ENCODE measurements at places on chromosomes 6 and 20.

- no peak for DNase-seq
Observed at GRCh38 chr20:56608376-56608775, 20.7 kb upstream of the TFAP2C start.

DNA sequence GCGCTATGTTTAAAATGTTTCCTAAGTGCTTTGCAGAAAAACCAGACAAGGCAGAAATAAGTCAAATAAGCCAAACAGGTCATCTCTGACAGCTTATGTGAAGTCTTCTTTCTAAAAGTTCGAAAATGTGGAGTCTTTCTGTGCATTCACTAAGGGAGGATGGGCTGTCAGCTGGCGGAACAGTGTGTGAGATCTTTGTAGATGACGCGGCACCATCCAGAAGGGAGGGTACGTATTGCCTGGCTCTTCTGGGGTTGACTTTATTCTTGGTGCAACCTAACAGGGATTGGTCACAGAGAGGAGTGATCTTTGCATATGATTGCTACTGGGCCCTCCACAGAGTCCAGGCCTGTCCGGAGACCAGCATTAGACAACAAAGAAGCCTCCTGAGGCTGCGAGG lies 114.5 kb upstream of the EDN1 start:
- DNase-seq = no peak

DNA sequence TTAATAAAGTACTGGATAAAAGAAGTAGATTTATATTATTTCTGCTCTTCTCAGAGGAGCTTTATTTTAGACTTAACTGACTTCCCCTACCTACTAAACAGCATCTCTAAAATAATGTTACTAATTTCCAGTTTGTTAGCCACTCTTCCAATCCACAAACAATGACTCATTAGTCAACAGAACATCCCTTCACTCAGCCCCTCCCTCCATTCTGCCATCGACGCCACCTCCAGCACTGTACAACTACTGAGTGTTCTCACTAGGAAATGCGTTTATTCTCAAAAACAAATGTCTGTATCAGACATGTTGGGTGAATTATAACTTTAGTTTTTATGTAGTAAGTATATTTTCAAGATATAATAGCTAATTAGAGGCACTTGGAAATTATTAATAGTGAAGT lies 427.0 kb downstream of the EYS start:
- no peak for DNase-seq

- DNase-seq = no peak
Observed at GRCh38 chr6:28632326-28632851, 106.7 kb downstream of the GPX5 start.

GRCh38 chr6:120981835-120982234 lies 352.4 kb downstream of the TBC1D32 start:
- DNase-seq = no peak

DNA sequence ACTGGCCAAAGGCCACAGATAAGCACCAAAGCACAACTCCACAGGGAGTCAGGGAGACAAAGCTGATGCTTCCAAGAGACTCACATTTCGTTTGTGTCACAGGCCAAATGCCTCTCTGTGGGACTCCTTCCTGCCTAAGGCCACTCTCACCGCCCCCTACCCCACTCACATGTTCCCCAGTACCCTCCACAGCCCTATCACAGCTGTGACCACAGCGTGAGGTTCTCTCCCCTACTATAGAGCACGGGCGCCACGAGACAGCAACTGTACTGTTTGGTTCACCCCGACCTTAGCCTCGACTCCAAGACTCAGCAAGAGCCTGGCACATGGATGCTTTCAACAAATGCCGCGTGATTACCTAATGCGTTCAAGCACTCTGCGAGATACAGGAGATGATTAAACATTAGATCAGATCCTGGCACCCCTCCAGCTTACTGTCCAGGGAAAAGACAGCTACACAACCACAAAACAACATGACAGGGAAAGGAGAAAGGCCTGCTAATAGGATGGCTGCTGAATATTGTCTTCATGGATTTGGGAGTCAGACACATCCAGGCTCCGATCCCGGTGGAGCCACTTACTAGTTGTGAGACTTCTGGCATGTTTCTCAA lies 105.5 kb downstream of the AGPAT4 start:
- DNase-seq = peak; percentile 10

GRCh38 chr20:44601801-44602204 lies 19.4 kb downstream of the PKIG start:
- no peak for DNase-seq

DNA sequence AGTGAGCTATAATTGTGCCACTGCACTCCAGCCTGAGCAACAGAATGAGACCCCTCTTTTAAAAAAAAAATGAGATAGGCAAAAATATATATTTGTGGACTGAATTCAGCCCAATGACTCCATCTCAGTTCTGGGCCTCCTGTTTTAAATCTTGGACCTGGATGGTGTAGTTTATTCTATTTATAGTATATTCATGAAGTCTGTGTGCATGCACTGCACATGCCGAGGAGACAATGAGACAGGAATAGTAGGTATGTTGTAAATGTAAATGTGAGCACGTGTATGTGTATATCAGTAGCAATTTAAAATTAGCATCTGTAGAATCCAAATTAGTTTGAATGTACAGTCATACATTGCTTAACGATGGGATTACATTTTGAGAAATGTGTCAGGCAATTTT lies 91.0 kb downstream of the TBC1D7 start:
- no peak for DNase-seq

DNA sequence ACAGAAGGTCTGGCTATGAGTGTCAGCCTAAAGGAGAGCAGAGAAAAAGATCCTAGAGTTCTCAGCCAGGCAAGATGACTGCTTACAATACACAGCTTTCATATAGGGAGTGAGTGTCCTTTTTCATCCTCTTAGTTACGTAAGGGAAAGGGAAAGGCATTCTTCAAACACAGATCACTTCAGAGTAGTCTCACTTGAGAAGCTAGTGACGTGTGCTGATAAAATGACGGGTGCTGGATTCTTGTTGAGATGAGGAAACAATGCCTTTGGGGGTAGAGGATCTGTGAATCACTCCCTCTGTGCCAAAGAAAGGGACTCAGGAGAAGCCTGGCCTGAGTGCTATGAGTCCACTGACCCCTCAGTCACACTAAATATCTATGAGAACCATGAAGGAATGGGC lies 117.3 kb downstream of the QRSL1 start:
- no peak for DNase-seq

DNA sequence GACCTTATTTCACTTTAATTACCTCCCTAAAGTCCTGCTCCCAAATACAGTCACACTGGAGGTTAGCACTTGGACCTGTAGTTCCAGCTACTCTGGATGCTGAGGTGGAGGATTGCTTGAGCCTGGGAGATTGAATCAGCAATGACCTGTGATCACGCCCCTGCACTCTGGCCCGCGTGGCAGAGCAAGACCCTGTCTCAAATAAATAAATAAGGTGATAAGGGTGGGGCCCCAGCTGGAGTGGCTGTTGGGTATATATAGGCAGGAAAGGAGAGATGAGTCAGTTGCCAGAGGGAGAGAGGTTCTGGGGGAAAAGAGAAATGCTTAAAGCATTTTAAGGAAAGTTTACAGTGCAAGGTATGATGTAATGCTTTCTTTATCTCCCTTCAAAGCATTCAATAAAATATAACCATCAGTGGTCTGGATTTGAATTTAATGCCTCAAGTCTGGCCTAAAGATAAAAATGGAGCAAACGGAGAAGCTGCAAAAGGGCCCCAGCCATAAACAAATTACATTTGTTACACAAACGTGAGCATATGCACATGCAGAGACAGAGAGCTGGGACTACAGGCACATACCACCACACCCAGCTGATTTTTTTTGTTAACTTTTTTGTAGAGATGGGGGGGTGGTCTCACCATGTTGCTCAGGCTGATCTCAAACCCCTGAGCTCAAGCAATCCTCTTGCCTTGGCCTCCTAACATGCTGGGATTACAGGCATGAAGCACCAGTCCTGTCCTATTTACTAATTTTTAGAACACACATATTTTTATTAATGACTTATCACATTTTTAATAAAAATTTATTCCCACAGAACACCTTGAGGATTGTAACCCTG lies 6.1 kb upstream of the PM20D2 start:
- DNase-seq = no peak

DNA sequence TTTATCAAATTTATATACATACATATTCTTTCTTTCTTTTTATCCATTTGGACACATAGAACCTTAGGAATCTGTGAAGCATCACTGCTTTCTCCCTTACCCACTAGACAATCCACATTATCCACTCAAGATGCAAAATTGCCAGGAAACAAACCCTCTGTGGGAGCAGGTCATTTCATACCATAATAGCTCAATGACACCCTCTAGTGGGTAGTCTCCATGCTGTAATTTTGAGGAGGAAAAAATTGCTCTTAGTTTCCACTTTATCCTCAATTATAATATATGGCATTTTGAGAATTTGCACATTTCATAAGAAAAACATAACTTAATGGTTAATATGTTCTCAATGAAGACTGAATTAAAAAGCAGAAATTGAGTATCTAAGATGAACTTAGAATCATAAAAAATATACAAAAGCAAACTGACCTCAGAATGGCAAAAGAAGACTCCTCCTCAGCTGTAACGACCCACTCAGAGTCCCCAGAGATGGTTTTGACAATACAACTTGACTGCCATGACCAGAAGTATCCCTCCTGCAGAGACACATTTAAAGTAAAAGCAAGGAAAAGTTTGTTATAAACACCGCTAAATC lies 164.1 kb downstream of the FRK start:
- DNase-seq = no peak

DNA sequence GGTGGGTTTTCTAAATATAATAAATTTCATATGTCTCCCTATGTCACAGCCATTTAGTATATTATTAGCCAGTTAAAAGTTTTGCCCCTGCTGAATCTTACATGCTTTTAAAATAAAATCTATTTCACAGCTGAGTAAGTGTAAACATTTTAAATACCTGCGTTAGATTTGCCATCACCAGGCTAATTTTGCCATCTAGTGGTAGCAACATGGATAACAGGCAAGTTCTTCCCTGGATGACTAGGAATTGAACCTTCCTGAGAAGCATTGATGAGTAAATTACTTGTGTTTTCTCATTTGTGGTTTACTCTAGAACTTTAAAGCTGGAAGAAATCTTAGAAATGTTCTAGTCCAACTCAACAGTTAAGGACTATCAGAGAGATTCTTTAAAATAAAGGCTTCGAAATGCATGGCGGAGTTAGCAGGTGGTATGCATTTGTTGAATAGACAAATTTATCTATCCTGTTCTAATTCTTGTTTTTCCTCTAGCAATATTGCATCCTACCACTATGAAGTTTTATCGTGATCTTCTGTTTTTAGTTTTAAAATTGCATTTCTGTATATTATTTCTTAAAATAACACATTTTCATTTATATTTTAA lies 2.6 kb downstream of the PRSS35 start:
- peak; percentile 14 for DNase-seq

GRCh38 chr6:127073222-127073621 lies 45.2 kb upstream of the RSPO3 start:
- no peak for DNase-seq
